ENCODE measurements at places on chromosomes 2 and 18. TPM values are rescaled to one million over a fixed set of nuclear protein-coding genes. Genes with fewer than 3 reads are reported as not detected.

The SPEG gene
- total RNA-seq: 28.2 TPM

The SCYGR5 gene
- not detected for total RNA-seq

The RNF152 gene
- 45.7 TPM for total RNA-seq

The SCYGR4 gene
- total RNA-seq: not detected

The EFEMP1 gene
- 235 TPM for total RNA-seq

The ELOA2 gene
- not detected for total RNA-seq

The LRRC30 gene
- total RNA-seq: not detected

The C2orf66 gene
- total RNA-seq: not detected

The SP100 gene
- total RNA-seq: 64.8 TPM

The AAK1 gene
- total RNA-seq: 48.6 TPM

The KLHL30 gene
- 0.25 TPM for total RNA-seq

The PARD3B gene
- 12.3 TPM for total RNA-seq

The HOXD8 gene
- 10.3 TPM for total RNA-seq

The SLC4A1AP gene
- 21.9 TPM for total RNA-seq

The TYW5 gene
- total RNA-seq: 5.2 TPM

The SCG2 gene
- 13.3 TPM for total RNA-seq

The KIF5C gene
- 13.3 TPM for total RNA-seq

The FSHR gene
- total RNA-seq: not detected

The CRACDL gene
- total RNA-seq: 6.4 TPM

The TFCP2L1 gene
- 32.7 TPM for total RNA-seq

The EIF4E2 gene
- total RNA-seq: 17.9 TPM

All from vagina (tissue), 2 donors.